T-helper 1 cell (primary cell): ENCODE measurements at places on chromosomes 4 and X.

DNA sequence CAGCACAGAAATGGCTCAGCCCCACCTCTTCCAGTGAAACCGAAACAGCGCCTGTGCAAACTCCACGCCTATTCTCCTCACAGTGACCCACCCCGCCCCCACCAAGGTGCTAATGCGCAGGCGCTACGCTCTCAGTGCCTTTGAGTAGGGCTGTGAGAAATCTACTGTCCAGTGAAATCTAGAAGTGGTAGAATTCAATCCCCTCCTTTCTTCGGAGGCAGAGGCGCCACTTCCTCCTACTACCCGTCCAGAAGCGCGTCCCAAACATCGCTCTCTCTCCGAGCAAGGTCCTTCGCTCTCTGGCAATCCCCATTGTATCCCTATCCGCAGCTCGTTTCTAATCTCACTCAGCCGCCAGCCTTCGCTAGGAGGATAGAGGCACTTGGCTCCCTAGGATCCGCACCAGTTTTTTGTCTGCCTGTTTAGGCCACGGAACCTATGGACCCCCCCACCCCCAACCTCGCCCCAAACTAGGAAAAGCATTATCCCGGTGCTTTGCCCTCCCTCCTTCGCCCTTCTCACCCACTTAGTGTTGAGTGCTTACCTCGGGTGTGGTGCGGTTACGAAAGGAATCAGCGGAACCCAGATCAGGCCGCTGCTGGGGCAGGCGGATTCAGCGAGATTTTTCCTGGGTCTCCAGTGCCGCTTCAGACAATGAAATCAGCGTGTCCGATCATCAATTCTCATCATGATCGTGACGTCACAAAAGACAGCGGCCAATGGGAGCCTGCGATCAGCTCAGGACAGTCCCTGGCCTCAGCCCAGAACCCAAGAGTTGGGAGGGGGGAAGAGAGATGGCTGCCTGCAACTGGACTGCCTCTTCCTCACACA lies at the start of gene HDX:
Gene HDX (minus strand): TSS at position 656 of the 831 bp plus-strand sequence. CDS start 27,056 bp downstream, outside the sequence.
- peak; percentile 49 for DNase-seq

GRCh38 chrX:69320116-69320515 lies 154.9 kb upstream of the PJA1 start:
- DNase-seq = no peak

DNA sequence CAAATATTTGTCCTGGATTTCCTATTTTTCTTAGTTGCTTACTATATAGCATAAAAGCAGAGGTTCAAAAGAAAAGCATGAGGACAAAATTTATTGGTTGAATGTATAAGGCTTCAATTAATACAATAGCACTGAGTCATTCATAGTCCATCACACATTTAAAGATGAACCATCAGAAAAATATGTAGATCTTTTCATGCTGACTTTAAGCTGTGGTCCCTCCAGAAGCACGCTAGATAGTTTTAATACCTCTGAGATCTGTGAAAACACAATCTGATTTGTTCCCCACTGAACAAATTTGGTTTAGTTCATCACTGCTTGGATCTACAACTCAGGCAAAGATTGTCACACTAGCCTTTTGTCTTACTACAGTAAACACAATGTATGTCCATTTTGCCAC lies 377.2 kb upstream of the ANXA10 start:
- DNase-seq = no peak

GRCh38 chrX:74160816-74161215 lies 143.2 kb upstream of the ZCCHC13 start:
- no peak for DNase-seq

GRCh38 chrX:131816551-131817136 lies 206.5 kb upstream of the STK26 start:
- DNase-seq = peak; percentile 32

GRCh38 chrX:69151866-69152284 lies 13.4 kb downstream of the PJA1 start:
- no peak for DNase-seq

DNA sequence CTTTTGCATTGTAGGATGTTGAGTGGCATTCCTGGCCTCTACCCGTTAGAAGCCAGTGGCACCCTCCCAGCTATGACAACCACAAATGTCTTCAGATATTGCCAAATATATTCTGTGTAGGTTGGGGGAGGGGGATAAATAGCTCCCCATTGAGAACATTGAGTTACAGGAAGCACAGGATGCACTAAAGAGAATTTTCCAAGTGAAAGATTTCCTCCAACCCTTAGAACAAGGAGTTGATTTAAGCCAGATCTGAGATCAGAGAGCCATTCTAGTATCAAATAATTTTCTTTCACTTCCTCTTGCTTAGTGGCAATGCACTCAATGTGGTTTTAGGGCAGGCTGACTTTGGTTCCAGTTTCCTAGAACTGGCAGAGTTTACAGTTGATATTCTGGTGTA lies 436.6 kb downstream of the C4orf33 start:
- no peak for DNase-seq

DNA sequence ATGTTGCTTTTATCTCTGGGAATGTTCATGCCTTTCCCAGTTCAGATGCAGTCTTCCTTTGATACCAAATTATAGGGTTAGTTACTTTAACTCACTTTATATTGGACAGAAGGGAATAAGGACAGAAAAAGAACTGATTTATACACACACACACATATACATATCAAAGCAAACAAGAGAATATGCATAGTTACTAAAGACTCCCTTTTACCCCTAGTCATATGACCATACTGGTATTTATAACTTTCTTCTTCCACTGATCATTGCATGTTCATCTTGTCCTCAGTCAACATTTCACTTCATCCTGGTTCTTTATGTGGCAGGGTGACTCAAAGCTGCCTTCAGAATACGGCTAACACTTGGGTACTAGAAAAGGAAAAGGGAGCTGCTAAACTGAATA lies 120.4 kb downstream of the PARM1 start:
- DNase-seq = no peak

DNA sequence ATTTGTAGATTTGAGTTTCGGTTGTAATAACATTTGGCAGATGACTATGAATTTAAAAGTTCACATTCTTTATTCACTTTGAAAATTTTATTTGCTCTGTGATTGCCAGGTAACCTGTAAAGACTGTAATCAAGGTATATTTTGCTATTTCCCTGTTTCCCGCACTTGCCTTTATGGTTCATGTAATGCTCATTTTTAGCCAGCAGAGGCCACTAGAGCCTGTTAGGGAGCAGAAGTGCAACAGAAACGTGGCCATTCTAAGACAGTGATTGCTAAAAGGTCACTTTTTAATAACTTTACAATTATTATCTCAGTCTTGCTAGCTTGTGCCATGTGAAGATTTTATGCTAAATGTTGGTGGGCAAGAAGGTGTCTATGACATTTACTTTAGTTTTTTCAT lies 12.4 kb downstream of the YIPF6 start:
- no peak for DNase-seq

DNA sequence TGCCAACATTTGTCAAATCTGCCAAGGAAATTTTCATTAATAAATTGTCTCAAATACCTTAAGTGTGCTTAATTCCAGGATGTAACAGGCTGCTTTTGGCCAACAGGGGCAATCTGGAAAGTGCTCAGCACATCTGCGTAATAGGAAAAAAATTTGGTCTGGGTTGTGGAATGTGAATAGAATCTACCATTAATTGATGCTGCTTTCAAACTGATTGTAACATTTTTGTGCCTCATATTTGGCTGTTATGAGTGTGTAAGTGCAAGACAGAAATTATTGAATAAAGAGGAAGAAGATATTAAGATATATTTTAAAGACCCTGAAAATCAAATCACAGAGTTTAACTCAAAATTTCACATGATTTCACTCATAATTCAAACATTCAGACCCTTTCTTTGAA lies 41.1 kb downstream of the REELD1 start:
- DNase-seq = no peak

GRCh38 chrX:103092942-103093341 lies at the start of gene NXF3:
Gene NXF3 (minus strand): TSS chrX:103093143. CDS start chrX:103093023, 120 bp downstream.
- no peak for DNase-seq

DNA sequence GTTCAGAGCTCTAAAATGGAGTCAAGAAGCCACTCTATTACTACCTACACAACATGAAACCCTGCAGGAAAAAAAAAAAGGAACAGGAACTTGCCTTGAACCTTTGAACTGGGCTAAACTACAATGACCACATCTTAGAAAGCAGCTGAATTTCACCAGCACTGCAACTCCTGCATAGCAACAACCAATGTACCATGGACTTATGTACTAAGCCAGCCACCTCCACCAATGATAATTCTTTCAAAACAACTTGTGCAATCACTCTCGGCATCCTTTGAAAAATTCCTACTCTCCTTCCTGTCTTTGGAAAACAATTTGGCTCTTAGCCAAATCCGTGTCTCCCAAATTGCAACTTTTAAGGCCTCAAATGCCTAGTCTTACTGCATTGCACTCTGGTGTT lies 26.8 kb upstream of the FMR1 start:
- DNase-seq = no peak

DNA sequence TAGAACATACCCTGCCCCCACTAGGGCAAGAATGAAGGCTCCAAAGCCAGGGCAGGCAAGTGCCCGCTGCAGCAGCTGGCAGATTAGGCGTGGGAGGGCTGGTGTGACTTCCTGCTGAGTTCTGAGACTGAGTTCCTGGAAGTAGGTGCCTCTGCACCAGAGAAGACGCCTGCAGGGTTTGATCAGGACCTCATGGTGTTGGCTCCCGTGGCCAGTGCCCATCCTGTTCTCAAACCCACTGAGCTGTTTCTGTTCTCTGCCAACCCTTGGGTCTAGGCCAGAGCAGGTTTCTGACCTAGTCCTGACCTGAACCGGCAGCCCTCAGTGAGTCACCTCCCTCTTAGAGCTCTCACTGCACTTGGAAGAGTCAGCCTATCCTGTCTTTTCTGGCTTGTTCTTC lies 220.7 kb downstream of the HS6ST2 start:
- DNase-seq = no peak

GRCh38 chr4:95531141-95531540 lies 17.6 kb downstream of the UNC5C start:
- no peak for DNase-seq

- no peak for DNase-seq
Observed at GRCh38 chr4:153579872-153580271, 104.2 kb upstream of the TLR2 start.

DNA sequence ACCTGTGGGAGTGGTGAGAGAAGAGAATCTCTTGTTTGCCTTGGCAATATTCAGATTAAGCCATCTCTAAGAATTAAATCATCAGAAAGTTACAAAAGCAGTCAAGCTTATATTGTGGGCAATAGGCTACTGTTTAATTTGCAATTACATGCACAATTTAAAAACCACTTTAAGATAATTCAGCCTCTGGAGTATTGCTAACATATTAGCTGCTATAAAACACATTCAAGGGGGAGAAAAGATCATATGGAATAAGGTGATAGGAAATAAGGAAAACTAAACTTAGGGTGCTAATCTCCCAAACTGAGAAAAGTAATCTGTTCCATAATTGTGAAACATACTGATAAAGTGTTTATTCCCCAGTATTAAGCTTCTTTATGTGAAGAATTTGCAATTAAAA lies 103.9 kb downstream of the ARAP2 start:
- DNase-seq = no peak

DNA sequence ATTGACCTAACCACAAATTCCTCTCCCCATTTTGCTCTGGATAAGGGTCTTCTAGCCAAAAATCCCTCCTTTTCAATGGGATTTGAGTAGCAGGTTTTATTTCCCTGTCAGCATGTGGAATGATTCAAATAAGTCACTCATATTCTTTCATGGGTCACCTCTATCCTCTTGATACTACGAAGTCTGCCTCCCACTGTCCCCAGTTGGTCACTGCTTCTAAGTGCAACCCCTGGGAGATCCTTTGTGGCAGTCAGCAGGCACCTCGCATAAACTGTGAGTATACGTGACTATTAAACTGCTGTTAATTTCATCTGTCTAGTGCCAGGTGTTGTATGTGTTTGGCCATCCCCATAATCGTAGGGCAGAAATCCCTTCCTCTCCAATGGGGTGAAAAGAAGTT lies 1667.9 kb upstream of the PCDH7 start:
- DNase-seq = no peak

- DNase-seq = peak; percentile 44
Observed at GRCh38 chr4:182808673-182809416, 108.3 kb downstream of the DCTD start.

DNA sequence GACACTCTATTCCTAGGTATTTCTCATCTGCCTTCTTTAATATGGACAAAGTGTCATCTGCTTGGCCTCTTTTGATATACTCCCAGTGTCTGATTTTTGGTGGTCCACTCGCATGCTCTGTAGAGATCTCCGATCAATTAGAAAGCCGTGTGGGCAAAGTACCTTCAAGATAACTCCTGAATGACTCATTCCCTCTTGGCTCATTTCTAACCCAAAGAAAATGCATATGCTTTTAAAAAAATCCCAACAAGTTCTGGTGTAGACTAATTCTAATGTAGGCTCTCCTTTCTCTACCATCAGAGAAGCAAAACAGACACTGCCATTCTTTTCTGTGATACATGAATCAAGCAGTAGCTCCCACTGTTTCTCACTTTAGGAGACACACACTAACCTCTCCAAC lies 714.9 kb upstream of the ADGRL3 start:
- no peak for DNase-seq

DNA sequence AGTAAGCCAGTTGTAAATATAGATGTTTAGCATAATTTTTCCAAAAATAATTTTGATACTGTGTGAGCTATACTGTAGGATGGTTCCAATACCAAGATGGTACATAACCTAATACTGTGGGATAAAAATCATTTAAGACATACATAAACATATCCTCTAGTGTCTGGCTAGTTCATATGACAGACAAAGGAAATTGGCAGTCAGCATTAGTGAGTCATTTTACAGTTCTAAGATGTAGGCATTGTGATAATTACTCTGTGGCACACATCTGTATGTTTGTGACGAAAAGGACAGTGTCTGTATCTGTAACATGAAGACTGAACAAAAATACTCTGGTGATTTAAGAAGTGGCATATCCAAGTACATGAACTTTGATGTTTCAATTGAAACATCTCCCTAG lies 49.6 kb downstream of the UGT2A2 start:
- no peak for DNase-seq

GRCh38 chr4:11497972-11498371 lies 69.3 kb upstream of the HS3ST1 start:
- DNase-seq = no peak

GRCh38 chr4:42268824-42269223 lies 116.4 kb upstream of the BEND4 start:
- no peak for DNase-seq

DNA sequence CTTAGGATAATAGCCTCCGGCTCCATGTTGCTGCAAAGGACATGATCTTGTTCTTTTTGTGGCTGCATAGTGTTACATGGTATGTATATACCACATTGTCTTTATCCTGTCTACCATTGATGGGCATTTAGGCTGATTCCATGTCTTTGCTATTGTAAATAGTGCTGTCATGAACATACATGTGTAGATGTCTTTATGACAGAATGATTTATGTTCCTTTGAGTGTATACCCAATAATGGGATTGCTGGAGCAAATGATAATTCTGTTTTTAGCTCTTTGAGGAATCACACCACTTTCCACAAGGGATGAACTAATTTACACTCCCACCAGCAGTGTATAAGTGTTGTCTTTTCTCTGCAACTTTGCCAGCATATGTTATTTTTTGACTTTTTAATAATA lies 4.6 kb downstream of the RAB33B start:
- DNase-seq = no peak

- no peak for DNase-seq
Observed at GRCh38 chr4:113588895-113589668, 172.5 kb downstream of the CAMK2D start.
